T-helper 17 cell (primary cell): ENCODE measurements at places on chromosomes 5 and 9.

GRCh38 chr5:145161391-145161790, 673.8 kb downstream of the PRELID2 start:
- no peaks in the 10 kb centered on the region for H3K27me3 ChIP-seq
- no peaks in the 10 kb centered on the region for H3K36me3 ChIP-seq
- no peaks in the 10 kb centered on the region for H3K4me1 ChIP-seq
- no peak overlapping the region for H3K4me3 ChIP-seq
- no peak for DNase-seq

GRCh38 chr5:130995254-130995515, 169.9 kb downstream of the HINT1 start:
- no peak overlapping the region for H3K27ac ChIP-seq
- H3K4me1 ChIP-seq = peaks cover 2% of the 10 kb centered on the region
- no peak overlapping the region for H3K4me3 ChIP-seq
- DNase-seq = no peak
- no peaks in the 10 kb centered on the region for H3K36me3 ChIP-seq
- peaks cover 22% of the 10 kb centered on the region for H3K27me3 ChIP-seq

DNA sequence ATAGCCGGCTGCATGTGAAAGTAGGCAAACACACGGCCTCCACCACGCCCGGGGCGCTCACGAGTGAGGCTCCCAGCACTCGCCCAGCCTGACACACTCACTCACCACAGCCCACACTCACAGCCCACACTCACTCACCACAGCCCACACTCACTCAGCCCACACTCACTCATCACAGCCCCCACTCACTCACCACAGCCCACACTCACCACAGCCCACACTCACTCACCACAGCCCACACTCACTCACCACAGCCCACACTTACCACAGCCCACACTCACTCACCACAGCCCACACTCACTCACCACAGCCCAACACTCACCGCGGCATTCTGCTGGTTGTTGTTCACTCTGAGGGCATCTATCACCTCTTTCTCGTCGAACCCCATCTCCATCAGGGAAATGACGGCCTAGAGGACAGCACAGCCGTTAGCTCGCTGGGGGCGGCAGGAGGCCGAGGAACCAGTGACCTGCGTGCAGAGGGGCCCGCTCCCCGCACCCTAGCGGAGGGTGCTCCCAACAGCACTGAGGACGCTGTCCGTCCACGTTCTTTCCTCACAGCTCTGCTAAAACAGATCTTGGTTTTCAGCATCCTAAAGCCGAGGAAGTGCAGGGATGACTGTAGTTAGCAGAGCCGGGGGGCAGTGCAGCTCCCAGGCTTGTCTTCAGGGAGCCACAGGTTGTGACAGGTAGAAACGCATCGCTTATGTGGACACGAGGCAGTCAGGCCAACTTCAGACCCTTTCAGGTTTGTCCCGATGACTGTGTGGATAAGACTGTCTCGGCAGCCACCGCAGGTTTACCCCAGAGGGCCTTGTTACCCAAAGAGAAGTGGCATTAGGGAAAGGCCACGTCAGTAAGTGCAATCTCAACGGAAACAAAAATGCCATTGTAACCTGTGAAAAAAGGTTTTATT, 21.6 kb downstream of the UBAC1 start:
- H3K27ac ChIP-seq = peak overlapping the region; percentile 68
- peaks cover 5% of the 10 kb centered on the region for H3K4me1 ChIP-seq
- H3K27me3 ChIP-seq = no peaks in the 10 kb centered on the region
- H3K36me3 ChIP-seq = peaks cover 8% of the 10 kb centered on the region

DNA sequence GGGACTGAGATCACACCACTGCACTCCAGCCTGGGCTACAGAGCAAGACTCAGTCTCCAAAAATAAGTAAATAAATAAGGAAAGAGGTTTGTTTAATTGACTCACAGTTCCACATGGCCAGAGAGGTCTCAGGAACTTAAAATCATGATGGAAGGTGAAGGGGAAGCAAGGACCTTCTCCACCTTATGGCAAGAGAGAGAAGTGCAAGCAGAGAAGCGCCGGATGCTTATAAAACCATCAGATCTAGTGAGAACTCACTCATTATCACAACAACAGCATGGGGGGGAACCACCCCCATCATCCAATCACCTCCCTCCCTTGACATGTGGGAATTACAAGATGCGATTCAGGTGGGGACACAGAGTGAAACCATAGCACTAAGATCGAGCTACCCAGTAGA, 22.8 kb upstream of the RGMB start:
- no peak overlapping the region for H3K4me3 ChIP-seq
- H3K36me3 ChIP-seq = no peaks in the 10 kb centered on the region
- no peak overlapping the region for H3K27ac ChIP-seq

GRCh38 chr5:178310130-178310865, 77.7 kb upstream of the PHYKPL start:
- peaks cover 7% of the 10 kb centered on the region for H3K4me1 ChIP-seq
- peaks cover 32% of the 10 kb centered on the region for H3K27me3 ChIP-seq
- DNase-seq = no peak

GRCh38 chr5:56306433-56307150, 73.5 kb upstream of the ANKRD55 start:
- DNase-seq = no peak
- H3K4me1 ChIP-seq = peaks cover 11% of the 10 kb centered on the region
- H3K27me3 ChIP-seq = no peaks in the 10 kb centered on the region
- H3K36me3 ChIP-seq = peaks cover 11% of the 10 kb centered on the region
- no peak overlapping the region for H3K27ac ChIP-seq

GRCh38 chr5:100904259-100904861, 1.3 kb upstream of the ST8SIA4 start:
- peak overlapping the region; percentile 99 for H3K27ac ChIP-seq
- H3K27me3 ChIP-seq = no peaks in the 10 kb centered on the region
- peak overlapping the region; percentile 99 for H3K4me3 ChIP-seq
- H3K36me3 ChIP-seq = peaks cover 5% of the 10 kb centered on the region
- peaks cover 45% of the 10 kb centered on the region for H3K4me1 ChIP-seq
- DNase-seq = peak; percentile 38

DNA sequence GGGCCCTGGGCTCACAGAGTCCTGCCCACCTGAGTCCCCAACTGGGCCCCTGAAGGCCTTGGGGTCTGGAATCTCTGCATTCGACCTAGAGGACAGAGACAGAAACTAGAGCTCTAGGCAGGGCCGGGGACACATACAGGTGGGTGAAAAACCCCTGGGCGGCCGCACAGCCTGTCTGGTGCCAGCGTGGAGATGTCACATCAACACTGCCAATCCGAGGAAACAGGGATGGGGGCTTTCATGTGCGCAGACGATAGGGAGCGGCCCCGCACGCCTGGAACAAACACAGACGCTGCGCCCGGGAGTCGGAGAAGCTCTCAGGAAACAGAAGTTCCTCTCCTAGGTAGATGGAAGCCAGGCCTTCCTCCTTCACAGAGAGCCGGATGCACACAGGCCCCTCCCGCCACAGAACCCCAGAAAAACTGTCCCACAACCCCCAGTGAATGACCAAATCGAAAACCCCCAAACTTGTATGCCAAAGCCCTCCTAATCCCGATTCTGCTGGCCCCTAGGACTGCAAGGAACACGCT, 1.8 kb downstream of the GRM6 start:
- peaks cover 27% of the 10 kb centered on the region for H3K27me3 ChIP-seq
- H3K4me3 ChIP-seq = no peak overlapping the region
- H3K27ac ChIP-seq = no peak overlapping the region
- no peak for DNase-seq
- H3K36me3 ChIP-seq = no peaks in the 10 kb centered on the region
- peaks cover 2% of the 10 kb centered on the region for H3K4me1 ChIP-seq
